Myocyte (in vitro differentiated cells): ENCODE measurements at places on chromosomes 7 and 10. TPM values are rescaled to one million over a fixed set of nuclear protein-coding genes. Genes with fewer than 3 reads are reported as not detected.

Gene TEX36
- not detected in 2 replicates for total RNA-seq

- DNase-seq = no peak
These were observed 7.4 kb upstream of the ZMYND11 start for GRCh38 chr10:127612-128432.

GRCh38 chr7:29408841-29409243 is 154.8 kb upstream of the PRR15 start:
- peak; percentile 86 for DNase-seq

GRCh38 chr10:6177880-6178281 is 24.9 kb upstream of the PFKFB3 start:
- DNase-seq = no peak

DNA sequence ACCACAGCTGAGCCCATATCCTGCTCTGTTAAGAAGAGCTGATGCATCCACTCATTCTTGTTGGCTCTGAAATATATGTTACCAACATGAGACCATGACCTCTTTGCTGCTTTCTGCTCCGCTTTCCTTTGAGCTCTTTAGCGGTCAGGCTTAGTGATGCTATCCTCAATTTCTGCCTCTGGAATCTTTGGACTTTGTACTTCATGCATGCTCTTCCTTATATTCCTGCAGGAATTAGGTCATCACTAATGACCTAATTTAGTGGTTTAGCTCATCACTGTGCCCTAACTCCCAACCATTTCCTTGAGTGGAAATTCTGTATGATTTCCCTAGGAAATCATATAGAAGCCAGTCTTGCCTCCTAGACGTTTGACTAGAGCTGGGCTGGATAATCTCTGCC is 119.5 kb downstream of the AOAH start:
- peak; percentile 12 for DNase-seq

- peak; percentile 8 for DNase-seq
These were observed 1.7 kb upstream of the LDB1 start for GRCh38 chr10:102121739-102122372.

Gene FAM25C
- total RNA-seq = not detected in 2 replicates

- DNase-seq = no peak
These were observed 11.0 kb upstream of the SH2D4B start for GRCh38 chr10:80526742-80527141.

DNA sequence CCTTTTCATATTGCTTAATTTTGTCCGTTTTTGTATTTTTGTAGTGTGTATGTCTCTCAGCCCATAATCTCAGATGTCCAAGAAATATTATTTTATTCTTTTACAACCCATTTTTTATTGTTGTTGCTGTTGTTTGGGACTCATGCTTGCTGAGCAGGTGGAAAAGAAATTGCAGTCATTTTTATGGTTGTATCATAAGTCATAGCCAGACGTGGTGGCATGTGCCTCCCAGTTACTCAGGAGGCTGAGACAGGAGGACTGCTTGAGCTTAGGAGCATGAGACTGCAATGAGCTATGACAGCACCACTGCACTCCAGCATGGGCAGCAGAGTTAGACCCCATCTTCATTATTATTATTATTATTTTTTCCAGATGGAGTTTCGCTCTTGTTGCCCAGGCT is 117.8 kb downstream of the EPC1 start:
- DNase-seq = no peak

Gene CPEB3
- 3.9 and 8.6 TPM in 2 replicates for total RNA-seq

- peak; percentile 74 for DNase-seq
These were observed 24.8 kb upstream of the FFAR4 start for GRCh38 chr10:93541402-93542357.

Gene CLEC2L
- not detected in 2 replicates for total RNA-seq

GRCh38 chr10:14017467-14017866 is 313.3 kb downstream of the FRMD4A start:
- DNase-seq = no peak

- no peak for DNase-seq
These were observed 4.4 kb downstream of the RAB11FIP2 start for GRCh38 chr10:118042336-118042735.

DNA sequence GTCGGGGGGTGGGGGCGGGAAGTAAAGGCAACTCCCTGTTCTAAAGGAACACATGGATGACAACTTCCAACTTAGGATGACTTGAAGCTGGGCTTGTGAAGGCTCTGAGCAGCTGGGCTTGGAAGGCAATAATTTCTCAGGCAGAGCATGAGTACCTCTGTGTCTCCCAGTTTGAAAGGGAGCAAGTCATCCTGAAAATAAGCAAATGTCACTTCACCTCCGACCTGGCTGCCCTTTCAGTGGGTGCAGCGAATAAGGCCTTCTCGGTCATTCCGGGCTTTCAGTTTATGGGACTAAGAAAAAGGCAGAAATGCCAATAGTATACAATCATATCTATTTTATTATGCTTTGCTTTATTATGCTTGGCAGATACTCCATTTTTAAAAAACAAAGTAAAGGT is 15.3 kb upstream of the ADAMTS14 start:
- DNase-seq = peak; percentile 74

Gene EPO
- total RNA-seq = 0.16 and 0.88 TPM in 2 replicates

DNA sequence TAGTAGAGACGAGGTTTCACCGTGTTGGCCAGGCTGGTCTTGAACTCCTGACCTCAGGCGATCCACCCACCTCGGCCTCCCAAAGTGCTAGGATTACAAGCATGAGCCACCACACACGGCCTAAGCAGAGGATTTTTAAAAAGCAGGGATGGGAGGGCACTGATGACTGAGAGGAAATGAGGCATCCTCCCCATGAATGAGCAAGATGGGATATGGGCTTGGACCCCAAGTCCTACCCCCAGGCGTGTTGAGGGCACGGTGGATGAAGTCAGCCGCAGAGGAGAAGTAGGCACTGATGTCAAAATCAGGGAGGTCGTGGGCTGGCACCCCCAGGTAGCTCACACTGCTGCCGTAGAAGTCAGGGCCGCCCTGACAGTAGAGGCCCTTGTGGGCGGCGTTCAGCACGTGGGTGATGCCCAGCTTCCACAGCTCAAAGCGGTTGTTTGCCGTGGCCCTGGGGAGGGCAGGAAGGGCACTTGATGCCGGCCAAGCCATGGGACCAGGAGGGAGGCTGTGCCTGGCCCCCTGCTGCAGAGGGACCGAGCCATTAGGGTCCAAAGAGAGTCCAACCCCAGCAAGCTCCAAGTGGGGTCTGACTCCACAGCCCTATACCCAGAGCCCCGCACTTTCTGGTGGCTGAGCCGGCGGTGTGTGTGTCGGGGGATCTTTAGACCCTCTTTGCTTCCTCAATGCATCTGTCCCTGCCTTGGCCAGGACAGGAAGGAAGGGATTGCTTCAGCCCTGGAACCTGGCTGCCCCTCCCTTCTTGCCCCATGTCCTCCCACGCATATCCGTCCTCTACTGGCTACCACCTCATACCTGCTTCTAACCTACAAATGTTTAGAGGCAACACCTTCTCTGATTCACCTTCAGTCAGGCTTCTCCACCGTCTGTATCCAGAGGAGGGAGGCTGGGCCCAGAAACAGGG is 3.4 kb upstream of the SAMD8 start:
- DNase-seq = no peak

DNA sequence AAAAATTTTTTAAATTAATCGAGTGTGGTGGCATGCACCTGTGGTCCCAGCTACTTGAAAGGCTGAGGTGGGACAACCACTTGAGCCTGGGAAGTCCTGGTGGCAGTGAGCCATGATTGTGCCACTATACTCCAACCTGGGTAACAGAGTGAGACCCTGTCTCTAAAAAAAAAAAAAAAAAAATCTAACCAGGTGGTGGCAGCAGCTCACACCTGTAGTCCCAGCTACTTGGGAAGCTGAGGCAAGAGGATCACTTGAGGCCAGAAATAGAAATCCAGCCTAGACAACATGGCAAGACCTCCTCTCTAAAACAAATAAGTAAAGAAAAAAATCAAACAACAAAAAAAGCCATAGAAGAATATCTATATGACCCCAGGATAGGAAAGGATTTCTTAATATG is 3.6 kb upstream of the MYOF start:
- DNase-seq = no peak

GRCh38 chr7:29401769-29402168 is 161.9 kb upstream of the PRR15 start:
- DNase-seq = no peak

Gene GOLGA7B
- 0.29 and 0.42 TPM in 2 replicates for total RNA-seq

DNA sequence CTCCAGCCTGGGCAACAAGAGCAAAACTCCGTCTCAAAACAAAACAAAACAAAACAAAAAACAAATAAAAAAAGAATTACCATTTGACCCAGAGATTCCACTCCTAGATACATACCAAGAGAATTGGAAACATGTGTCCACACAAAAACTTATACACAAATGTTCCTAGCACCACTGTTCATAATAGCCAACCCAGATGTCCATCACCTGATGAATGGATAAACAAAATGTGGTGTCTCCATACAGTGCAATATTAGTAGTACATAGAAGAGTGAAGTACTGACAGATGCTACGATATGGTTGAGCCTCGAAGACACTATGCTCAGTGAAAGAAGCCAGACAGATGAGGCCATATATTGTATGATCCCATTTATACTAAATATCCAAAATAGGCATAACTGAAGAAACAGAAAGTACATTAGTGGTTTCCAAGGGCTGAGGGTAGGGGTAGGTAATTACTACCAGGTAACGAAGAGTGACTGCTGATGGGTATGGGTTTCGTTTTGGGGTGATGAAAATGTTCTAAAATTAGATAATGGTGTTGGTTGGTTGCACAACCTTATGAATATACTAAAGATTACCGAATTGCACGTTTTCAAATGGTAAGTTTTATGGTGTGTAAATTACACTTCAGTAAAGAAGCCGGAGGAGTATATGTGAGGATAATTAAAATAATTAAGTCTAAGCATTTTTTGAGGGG is 20.0 kb downstream of the MYO1G start:
- no peak for DNase-seq
